Naive thymus-derived CD8-positive, alpha-beta T cell (primary cell): ENCODE measurements at places on chromosomes 12 and 14.

DNA sequence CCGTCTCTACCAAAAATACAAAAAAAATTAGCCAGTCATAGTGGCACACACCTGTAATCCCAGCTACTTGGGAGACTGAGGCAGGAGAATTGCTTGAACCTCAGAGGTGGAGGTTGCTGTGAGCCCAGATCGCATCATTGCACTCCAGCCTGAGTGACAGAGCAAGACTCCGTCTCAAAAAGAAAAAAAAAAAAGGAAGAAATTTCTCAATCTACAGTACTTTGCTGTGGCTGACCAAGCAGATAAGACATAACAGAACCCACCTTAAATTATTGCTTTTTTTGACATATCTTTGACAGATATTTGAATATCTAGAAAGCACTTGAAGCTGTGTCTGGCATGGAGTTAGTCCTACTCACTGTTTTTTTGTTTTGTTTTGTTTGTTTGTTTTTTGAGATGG lies 34.9 kb upstream of the HNF1A start:
- DNase-seq: no peak

DNA sequence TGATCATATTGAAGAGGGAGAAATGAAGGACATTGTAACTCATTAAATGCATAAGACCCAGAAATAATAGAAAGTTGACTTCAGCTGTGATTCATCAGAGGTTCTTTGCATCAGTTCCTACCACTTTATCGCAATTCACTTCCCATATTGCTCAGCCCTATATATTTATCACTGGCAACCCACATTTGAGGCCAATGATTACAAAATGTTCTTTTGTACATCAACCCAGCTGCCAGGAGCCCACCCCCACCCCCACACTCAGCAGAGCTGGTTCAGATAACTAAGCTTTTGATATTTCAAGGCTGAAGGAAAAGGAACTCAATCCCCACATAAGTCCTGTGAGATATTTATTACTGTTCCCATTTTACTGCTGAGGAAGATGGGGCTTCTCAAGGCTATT lies 51.2 kb upstream of the TMPO start:
- DNase-seq: no peak

DNA sequence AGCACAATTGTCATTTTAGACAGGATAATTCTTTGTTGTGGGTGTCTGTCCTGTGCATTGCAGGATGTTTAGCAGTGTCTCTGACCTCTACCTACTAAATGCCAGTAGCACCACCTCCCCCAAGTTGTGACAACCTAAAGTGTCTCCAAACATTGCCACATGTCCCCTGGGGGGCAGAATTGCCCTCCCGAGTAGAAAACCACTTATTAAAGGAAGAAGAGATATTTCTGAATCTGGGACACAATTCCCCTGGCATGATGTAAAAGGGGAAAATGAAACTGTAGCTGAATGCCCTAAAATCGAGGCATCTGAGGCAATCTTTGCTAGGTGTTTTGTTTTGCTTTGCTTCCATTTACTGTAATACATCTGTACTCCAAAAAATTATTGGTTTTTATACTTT lies 116.8 kb upstream of the NAP1L1 start:
- no peak for DNase-seq

GRCh38 chr12:57175428-57176138 lies 28.2 kb upstream of the LRP1-AS start:
- no peak for DNase-seq

DNA sequence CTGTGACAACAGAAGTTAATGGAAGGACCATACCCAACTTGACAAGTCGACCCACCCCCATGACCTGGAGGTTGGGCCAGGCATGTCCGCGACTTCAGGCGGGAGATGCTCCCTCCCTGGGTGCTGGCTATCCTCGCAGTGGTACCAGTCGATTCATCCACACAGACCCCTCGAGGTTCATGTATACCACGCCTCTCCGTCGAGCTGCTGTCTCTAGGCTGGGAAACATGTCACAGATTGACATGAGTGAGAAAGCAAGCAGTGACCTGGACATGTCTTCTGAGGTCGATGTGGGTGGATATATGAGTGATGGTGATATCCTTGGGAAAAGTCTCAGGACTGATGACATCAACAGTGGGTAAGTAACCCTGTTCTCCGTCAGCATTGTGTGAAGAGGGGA lies 220.1 kb downstream of the NAV3 start:
- DNase-seq: no peak

GRCh38 chr14:56322531-56322930 lies 204.3 kb downstream of the PELI2 start:
- no peak for DNase-seq

GRCh38 chr14:22570132-22570949 lies 18.7 kb downstream of the DAD1 start:
- peak; percentile 79 for DNase-seq

DNA sequence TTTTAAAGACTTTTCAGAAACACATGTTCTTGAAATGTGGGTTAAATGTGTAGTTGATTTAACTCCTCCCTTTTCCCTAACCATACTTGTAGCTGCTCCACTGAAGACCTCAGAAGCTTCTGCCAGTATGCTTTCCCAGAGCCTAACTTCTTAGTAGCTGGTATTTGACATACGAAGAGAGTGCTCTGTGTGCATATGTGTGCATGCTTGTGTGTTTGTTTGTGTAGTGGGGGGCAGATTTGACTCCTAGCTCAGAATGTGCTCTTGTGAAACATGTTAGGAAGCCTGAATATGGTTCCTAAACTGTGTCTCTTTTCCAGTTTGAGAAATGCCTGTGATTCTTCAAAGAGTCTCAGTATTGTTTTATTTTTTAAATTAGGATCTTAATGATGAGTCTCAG lies 420.4 kb downstream of the PCNX1 start:
- DNase-seq: no peak

- DNase-seq: no peak
These were observed 41.9 kb downstream of the TTC8 start for GRCh38 chr14:88866305-88866704.

DNA sequence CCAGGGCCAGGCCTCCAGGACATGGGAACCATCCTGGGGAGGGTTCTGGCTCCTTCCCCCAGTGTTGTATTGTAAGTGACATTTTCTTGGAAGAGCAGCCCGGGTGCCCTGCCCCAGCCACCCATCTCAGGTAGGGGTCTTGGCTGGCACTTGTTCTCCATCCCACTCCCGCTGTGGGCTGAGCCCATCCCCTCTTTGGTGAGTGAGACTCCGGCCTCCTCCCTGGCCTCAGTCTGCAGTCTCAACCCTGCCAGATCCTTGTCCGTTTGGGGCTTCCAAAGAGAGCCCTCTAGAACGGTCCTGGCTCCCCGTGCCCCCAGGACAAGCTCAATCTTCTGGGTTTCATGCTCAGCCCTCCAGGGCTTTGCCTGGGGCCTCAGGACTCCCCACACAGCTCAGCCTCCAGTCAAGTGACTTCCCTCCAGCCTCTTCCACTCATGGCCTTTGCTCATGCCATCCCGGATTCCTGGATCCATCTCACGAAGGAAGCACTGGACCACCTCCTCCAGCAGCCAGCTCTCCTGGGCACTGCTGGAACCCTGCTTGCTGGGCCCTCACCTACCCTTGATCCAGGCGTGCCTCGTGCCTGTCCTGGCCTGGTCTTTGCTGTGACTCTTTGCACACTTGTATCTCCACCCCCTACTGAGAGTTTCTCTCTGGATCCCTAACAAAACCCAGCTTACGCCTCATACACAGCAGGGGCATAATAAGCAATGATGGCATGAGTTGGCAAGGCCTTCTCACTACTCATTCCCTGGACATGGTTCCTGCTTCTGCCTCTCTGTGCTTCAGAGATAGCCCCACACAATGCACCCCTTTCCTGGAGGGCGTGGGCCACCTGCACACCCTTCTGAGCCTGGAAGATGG lies 297.4 kb upstream of the RTL1 start:
- DNase-seq: no peak

- no peak for DNase-seq
These were observed 83.4 kb upstream of the EVL start for GRCh38 chr14:99981806-99982205.

GRCh38 chr12:64390275-64390851 lies at the start of gene C12orf56:
Gene C12orf56 (minus strand): TSS chr12:64390758. CDS start chr12:64390565, 193 bp downstream.
- DNase-seq: no peak

DNA sequence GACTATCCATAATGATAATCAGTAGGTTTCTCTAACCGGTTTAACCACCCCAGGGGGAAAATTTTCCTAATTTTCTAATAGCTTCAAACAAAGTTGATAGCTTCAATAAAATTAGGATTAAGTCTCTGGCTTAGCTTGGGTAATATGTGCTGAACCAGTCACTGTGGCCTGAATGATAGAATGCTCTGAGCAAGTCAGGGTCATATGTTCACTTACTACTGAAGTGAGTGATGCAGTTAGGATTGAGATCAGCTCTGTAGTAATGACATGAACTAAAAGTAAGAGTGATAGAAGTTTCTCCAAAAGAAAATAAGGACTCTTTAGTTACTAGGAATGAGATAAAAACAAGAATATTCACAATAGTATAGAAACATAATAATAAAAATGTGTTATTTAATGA lies 32.6 kb downstream of the ETNK1 start:
- no peak for DNase-seq

- no peak for DNase-seq
These were observed 38.6 kb downstream of the DLK1 start for GRCh38 chr14:100765296-100765695.

DNA sequence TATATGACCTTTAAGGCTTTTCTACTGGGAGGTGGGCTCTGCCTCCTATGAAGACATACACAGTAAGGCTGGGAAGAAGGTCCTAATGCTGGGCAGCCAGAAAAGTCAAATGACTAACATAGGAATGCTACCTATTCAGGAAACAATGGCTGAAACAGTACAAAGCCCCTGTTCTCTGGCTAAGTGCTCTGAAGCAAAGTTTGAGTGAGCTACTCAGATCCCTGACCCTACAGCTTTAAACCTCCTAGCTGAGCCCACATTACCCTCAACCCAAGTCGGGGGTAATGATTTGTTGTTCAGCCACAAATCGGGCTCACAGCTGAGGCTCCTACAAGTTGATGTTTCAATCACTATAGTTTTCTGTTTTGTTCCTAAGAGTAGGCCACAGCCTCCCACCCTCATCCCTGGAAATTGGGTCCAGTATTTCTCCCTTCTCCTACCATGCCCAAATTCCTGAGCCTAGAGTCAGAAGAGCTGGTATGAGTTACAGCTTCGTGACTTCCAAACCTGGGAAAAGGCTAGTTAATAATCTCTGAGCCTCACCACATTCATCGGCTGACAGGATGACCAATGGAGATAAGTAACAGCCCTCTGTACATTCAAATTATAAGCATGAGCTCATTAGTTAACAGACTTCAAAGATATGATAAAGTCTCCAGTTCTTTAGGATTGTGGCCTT lies 46.5 kb downstream of the BTBD7 start:
- no peak for DNase-seq

DNA sequence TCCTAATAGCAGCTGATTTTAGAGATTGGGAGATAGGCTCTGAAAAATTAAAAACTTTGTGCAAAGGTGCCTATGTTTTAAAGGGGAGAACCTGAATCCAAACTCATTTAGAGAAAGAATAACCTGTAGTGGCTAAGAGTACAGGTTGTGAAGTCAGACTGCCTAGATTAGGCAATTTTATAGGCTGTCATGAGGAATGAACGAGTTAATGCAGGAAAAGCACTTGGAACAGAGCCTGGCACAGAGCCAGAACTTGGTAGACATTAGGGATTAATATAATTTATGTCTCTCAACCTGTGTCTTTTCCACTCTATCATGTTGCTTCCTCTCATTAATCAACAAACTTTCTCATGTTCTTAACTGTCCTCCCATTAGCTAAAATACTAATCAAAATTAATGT lies 98.1 kb downstream of the WIF1 start:
- DNase-seq: no peak

DNA sequence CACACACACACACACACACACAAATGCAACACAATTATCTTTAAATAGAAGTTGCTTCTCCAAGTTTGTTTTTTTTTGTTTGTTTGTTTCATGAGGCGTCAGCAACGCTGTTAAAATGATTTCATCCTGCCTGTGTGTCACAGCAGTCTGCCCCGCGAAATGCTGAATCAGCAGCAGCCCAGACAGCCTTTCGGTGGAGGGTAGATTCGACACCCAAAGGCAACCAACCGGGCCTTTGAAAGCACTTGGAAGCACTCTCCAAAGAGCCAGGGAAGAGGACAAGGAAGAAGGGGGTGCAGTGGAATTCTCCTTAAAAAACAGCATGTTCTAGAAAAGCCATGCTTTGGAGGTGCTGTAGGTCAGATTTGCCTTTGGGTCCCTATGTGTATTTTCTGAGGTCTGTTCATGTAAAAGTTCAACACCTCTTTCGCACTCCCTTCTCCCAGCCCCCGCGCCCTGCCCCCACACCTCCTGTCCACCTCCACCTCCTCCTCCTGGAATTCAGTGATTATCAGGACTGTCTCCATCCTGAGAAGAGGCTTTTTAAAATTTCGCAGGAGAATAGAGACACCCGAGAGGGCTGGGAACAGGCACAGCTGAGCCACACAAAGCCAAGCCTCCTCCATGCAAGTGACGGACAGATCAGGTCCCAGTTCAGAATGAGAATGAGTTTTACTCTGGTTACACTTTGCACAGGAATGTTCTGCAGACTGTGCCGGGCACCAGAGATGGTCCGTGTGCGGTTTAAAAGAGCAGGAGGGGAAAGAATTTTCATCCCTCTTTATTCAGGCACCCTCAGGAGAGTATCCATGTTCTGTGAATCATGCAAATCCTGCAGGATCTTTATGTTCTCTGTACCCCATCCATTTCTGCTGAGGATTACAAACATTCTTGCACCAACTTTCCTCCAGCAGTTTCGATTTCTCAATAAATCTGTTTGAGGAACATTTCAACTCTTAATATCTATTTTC lies 177.9 kb downstream of the ETV6 start:
- no peak for DNase-seq

DNA sequence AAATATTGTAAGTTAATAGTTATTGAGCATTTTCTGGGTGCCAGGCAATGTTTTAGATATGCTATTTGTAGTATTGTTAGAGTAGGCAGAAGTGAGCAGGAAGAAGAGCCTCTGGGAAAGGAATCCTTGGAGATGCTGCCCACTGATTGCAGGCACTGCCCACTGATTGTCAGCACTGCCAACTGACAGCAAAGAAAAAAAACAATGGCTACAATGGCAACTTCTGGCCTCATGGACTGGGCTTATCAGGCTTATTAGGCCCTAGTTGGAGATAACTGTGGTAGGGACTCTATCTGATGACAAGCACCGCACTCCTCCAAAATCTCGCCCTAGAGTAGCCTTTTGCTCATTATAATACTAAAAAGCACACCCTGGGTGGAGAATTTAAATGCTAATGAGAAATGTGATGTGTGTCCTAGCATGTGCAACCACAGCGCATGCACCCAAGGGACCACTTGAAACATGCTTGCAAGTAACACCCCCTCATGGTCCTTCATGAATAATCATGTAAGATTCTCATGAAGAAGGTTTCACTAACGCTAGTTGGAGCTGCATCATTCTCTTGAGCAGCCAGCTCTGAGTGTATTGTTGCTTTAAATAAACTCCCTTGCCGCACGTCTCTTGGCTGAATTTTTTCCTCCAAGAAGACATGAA lies 103.5 kb upstream of the PPP4R3A start:
- no peak for DNase-seq

DNA sequence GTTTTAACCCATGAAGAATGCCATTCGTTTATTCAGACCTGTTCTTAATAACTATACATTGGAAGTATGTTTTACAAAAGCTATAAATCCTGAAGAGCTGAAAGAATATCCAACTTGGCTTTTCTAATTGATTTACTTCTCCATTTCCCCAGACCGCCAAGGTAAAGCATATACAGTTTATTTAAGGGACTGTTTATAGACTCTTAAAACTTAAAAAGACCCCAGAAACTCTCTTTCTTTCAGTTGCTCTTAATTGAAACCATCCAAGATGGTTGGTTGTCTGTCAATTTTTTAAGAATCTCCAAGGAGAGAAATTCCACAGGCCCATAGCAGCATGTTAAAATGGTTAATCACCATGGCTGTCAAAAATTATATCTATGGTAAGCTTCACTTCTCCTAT lies 8.8 kb downstream of the IGF1 start:
- DNase-seq: no peak
